ENCODE measurements at places on chromosomes 16 and 17. TPM values are rescaled to one million over a fixed set of nuclear protein-coding genes. Genes with fewer than 3 reads are reported as not detected.

GRCh38 chr16:2009791-2010510 lies at the start of gene ZNF598:
ZNF598 (minus strand) TSS chr16:2009821.
- peak; percentile 78 for DNase-seq

Gene SOX8
- total RNA-seq: 16.7 TPM

DNA sequence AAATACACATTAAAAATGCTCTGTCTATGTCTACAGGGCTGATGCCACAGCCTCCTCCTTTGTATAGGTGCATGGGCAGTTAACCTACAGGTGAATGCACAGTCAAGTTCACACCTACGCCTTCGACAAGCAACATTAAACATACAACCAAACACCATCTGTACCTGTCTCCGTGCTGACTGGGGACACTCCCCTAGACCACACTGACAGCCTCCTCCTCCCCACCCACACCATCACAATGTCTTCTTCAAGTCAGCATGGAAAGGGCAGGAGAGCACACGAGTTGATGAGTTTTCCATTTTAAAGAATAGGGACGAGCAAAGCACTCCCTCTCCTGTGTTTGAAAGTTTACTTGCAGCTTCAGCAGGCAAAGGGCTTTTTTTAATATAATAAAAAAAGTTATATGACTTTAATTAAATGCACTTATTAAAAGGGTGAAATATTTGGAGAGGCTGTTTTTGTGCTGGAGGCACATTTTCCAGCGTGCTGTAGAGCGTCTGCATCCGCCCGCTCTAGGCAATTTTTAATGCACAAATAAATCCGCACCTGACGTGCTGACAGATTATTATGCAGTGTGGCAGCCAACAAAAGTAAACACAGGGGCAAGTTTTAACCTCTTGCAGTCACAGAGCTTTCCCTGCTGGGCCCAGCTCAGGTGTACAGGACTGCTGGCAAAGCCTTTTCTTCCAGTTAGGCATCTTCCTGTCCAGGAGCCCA lies 367.9 kb downstream of the SOX9 start:
- DNase-seq: no peak

Gene TCAP
- 0.53 TPM for total RNA-seq

DNA sequence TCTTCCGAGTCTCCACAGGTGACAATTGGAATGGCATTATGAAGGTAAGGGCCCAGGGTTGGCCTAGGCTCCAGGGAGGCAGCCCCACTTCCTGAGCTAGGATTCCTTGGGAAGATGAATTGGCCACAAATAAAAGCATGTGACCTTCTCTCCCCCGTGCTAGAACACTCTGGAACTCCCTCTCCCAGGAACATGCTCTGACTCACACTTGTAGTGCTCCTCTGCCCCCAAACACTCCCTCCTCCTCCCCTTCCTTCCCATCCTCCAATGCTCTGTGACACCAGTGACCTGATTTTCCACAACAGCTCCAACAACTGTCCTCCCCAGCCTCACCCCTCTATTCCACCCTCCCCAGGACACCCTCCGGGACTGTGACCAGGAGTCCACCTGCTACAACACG lies 16.4 kb upstream of the ABCC3 start:
- no peak for DNase-seq

DNA sequence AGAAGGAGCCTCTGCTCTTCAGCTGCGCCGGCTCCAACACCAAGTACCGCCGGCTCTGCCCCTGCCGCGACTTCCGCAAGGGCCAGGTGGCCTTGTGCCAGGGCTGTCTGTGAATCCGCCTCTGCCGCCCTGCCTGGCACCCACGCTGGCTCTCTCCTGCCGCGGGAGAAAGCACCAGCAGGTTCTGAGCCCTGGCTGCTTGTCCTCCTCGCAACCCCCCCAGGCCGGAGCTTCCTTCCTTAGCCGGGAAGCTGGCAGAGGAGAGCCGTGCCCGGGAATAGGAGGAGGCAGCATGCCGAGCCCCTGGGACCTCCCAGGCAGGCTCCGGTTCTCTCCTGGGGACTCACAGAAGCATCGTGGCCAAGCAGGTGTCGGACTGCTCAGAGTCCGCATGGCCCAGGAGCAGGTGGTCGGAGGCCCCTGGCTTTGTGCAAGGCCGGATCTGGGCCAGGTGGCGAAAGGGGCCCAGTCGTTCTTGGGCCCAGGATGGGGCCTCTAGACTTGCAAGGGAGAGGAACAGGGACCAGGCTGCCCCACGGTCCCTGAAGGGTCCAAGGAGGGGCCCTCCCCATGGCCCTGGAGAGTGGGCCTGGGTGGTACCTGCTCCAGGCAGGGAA lies 80.6 kb downstream of the MGAT5B start:
- DNase-seq: no peak

DNA sequence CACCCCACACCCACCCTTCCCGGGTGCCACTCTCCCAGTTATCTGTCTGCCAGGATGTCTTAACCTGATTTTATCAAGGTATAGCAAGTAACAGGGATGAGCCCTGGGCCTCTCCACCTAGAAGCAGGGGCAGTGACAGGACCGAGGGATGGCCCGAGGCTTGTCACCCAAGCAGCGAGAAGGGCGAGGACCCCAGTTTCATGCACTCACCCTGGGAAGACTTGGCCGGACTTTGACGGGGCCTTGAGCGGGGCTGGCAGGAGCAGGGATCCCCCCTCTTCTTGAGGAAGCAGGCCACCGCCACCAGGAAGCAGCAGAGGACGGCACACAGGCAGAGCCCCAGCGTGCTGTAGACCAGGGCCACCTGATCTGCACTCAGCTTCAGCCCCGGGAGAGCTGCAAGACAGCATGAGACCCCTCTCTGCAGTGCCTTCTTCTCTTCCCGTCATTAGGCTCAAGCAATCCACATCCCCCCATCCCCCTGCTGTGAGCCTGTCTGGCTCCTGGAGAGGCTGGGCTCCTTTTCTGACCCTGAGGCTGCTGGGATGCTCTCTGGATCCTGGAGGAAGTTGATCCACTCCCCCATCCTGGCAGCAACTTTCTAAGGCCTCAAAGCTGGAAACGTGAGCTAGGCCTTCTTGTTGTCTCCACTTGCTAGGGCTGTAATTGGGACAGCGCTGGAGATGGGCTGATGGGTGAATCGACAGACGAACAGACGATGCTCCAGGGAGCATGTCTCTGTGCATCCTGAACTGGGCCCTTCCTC lies 31.6 kb downstream of the TNFRSF13B start:
- no peak for DNase-seq

- peak; percentile 59 for DNase-seq
Observed at GRCh38 chr17:7673239-7673638, 14.1 kb downstream of the TP53 start.

DNA sequence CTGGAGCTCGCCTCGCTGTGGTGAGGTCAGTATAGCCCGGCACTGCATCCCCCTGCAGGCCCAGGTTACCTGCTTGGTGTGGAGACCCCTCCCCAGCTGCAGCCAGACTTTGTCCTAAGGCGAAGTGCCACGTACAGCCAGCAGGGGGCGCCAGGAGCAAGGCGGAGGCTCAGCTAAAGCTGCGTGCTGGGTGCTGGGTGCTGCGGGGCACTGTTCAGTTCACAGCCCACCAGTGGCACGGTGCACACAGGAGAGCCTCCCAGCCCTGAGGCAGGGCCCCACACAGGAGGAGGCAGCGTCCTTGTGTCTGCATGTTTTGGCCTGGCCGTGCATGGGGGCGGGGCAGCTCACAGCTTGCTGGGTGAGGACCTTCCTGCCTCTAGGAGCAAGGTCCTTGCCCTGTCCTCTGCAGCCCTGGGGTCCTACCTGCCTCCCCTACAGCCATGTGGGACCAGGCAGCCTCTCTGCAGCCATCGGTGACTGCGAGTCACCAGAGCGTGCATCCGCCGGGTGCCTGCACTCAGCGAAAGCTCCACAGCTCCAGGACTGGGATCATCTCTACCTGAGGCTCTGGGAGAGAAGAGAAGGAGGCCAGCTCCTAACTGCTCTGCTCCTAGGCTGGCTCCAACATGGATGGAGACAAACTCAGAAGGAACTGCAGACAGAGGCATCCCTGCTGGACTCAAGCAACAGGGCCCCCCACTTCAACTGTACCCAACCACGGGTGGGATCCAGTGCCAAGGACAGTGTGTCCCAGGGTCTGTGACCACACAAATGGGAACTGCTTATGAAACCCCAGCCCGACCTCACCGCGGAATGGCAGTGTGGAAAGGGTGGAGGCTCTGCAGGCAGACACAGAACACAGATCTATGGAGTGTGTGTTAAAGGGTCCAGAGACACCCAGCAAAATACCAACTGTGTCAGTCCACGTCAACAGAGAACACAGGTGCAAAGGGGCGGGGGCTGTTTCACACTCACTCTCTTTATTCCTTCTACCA lies 19.0 kb downstream of the SLC7A5 start:
- peak; percentile 62 for DNase-seq

DNA sequence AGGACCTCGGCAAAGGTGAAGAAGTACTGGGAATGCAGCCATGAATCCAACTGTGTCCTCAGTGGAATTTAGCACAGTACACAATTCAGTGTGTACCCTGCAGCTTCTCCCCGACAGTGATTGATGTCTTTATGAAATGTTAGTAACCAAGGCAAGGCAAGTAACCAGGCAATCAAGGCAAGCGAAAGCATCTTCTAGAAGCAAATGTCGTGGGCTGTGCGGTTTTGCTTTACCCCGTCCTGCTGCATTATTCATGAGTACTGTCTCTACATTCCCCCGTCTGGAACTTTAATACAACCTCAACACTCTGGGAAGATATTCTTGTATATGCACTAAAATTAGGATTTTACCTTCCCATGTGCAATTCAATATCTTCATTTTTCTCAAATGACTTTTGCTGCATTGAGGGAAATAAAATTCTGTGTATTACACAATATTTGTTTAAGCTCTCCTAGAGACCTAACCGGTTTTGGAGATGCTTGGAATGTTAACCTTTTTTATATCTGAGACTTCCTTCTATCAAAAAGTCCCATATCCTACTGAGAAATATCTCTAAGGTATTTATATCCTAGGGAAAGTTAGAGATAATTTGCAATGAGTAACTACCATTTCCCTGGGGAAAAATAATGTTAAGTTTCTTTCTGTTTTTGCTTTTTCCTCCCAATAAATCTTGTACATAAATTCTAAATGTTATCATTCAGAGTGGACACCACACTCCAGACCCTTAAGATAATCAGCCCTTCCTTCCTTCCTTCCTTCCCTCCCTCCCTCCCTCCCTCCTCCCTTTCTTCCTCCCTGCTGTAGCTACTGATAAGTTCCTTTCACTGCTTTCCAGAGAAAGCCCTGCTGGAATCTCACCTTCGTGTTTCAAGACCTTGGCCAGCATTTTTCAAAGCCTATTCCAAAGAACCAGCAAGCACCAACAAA lies 51.9 kb upstream of the ADORA2B start:
- no peak for DNase-seq
